ENCODE measurements at places on chromosomes 2 and 18.

DNA sequence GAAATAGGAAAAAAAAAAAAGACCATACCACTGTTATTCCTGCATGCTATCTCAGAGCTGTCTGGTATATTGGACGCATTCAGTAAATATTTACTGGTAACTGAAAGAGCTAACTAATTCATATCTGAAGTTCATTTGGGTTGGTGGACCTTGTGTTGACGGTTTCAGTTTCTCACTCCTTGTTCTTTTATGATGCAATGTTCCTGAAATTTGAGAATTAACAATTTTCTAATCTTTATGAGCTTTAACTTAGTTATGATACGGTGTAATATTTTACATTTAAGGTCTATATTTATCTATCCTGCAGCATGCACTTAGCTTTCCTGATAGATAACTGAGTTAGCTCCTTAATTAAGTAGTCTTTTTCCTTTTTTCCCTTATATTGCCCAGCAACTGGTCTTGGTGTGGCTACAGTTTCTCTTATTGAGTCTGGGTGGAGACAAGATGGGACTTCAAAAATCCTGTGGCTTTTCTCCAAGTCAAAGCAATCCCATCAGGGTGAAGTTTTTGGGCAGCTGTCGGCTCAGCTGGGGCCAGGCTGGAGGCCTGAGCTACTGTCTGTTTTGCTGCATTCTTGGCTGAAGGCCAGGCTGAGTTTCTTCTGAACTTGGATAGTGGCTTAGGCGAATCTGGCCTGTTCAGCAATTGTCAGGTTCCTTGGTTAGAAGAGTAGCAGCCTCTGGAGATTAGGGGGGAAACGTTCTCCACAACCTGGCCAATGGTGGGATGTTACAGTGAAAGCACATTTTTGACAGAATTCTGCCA, 78.4 kb upstream of the MEX3C start:
- peak; percentile 22 for DNase-seq

DNA sequence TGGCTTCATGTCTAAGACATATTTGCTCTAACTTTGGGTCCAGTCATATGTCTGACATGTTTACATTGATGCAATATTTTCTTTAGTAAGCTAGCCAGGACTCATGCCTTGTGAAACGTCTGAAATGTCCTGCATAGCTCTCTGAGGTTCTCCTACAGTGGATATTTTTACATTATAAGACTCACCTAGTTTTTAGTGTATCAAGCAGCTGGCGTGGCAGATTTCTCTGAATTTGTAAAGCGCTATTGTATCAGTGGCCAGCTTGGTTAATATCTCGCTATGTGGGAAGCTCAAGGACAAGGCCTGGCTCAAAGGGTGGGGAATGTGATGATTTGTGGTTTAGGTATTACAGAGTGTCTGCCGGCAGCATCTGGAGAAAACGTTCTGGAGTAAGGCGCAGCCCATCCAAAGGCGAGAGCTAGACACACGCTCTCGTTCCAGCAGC, 164.3 kb downstream of the LTBP1 start:
- DNase-seq = no peak

DNA sequence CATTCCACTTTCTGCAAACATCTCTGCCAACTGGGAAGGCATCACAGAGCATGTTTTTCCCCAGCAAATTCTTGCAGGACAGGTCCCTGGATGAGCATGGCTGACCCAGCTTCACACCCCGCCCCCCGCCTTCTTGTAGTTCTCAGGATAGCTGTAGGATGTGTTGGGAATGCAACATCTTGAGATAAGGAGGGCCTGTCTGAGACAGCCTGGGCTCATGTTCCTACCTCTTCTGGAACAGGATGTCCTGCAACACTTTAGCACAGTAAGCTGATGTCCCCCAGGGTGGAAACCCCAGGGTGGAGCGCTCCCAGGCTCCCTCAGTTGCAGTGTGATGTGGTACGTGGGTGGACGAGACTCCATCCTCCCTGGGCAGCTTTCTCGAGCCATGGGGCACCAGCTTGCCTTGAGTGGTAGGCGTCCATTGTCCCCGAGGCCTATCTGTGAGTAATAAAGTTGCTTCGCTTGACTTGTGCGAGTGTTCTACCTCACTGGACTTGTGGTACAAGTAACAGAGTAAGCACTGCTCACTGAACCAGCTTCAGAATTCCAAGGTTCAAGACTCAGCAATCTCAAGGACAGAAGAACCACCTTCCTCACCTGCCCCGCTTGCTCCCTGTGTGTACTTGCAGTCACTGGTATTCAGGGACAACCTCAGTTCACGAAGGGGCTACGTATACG, 48.6 kb downstream of the EMX1 start:
- no peak for DNase-seq

DNA sequence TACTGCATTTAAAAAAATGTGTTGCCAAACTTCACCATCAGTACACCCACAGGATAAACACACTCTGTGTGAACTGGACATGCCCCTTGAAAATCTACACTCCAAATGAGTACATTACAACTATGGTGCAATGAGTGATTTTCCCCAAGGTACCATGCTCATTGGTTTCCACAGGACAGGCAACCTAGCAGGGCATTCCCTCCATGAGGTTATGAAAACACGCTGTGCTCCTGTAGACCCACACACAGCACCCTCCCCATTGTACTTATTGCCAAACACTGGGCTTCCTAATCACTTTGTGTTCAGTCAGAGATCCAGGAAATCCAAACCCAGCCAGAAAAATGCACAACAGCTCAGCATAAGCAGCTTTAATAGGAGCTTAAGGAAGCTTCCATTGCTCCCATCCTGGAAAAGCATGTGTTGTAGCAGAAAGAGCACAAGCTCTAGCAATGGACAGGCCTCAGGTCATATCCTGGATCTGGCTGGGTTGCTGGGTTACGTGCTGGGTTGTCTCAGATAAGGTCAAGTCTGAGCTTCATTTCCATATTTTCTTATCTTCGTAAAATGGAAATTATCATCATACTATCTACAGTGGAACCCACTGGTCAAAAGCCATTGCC, 20.8 kb upstream of the ATIC start:
- DNase-seq = no peak

DNA sequence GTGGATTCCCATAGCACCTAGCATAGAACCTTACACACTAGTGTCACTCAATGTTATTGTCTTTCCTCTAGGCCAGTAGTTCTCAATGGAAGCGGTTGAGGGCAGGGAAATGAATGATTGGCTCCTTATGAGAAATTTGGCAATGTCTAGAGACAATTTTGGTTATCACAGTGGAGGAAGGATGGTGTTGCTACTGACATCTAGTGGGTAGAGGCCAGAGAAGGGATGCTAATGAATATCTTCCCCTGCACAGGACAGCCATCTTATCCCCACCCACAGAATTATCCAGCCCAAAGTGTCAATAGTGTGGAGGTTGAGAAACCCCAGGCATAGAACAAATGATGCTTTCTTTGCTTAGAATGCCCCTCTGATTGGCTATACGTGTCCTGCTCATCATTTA, 15.8 kb downstream of the C18orf63 start:
- DNase-seq = no peak

DNA sequence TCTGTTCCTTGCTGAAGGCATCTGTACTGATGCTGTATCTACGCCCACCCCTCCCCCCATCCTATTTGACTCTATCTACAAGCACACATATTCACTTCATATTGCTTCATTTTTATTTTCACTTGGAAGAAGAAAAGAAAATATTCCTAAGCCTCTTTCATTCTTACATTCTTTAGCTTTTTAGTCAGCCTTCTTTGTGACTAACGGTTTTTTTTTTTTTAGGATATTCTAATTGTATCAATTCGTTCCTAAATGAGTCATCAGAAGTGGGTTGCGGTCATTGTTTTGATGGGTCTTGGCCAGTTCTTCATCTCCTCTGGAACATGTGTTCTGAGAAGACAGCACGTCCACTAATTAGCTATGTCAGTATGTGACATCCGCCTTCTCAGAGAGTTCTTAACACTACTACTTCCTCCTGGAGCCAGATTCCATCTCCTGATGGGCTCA, 88.7 kb downstream of the MYO1B start:
- no peak for DNase-seq

- DNase-seq = no peak
Observed at GRCh38 chr2:125667630-125668029, 988.3 kb upstream of the GYPC start.

DNA sequence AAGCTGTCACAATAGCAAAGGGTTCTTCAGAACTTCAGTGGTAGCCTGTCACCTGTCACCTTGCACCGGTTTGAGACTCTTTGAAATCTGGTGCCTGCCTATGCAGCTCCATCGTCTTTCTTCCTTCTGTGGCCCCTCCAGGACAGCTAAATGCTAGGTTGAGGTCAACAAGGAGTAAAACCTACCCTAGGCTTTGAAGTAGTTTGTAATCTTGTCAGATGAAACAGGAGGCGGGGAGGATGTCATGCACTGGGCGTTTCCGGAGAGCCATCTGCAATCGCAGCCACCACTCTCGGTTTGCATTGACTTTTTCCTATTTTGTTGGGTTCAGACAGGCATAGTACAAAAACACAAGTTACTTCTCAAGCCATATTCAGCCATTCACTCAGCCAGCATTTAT, 116.7 kb downstream of the LPIN1 start:
- no peak for DNase-seq

DNA sequence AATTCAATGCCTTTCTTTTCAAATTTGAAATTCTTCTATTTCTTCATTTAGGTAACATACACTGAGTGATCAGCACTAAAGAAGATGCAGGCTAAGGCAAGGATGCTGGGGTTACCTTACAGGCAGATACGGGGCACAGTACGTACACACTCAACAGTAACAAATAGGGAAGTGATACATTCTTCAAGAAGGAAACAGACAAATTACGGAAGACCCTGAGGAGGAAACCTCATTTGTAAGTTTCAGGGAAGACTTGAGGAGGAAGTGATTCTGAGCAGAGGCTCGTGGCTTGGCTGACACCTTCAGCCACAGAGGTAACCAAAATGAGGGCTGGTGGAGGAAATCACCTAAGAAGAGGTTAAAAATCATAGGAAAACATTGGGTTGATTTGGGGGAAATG, 1108.3 kb upstream of the KLHL29 start:
- no peak for DNase-seq

DNA sequence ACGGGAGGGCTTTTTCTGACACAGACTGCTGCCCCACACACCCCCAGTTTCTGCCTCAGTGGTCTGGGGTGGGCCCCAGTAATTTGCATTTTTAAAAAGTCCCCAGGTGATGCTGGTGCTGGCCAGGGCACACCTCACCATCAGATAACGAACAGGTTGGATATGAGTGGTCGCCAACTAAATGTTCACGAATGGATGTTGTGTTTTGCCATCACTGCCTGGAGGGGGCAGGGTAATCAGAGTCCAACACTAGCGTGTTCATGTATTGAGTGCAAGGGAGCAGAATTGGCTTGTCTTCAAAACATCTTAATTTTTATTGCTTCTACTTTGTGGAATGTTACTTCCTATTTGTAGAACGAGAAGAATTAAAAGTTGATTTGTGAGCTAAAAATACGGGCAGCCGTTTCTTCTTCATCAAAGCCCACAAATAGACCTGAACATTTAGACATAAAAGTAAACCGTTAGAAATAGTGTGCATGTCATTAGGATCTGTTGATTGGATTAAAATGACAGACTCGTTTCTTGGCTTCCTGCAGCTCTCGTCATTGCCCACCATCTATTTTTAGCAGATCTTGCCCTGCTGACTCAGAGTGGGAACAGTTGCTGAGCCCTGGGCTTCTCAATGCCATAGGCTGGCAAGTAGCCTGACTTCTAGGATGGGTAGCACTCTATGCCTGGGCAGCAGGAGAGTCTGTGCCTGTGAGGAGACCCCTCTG, 45.2 kb downstream of the NCK2 start:
- no peak for DNase-seq

DNA sequence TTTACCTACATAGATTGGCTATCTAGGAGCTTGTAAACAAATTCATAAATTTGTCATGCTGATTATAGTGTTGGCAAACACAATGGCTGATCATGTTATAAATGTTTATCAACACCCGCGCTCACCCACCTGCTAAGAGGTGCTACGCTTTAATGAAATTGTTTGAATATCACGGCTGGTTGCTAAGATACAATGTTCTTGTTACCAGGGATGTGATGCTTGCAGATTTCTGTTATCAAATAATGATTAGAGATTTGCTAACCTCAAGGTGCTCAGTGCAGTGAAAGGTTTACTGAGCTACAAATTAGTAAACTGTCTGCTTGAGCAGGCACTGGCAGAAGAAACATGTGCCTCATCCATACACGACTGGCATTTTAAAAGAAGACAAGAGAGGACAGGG, 160.0 kb upstream of the ZEB2 start:
- no peak for DNase-seq

GRCh38 chr2:36425608-36426355, 70.2 kb downstream of the CRIM1 start:
- no peak for DNase-seq

- peak; percentile 25 for DNase-seq
Observed at GRCh38 chr2:228657807-228658402, 476.4 kb upstream of the SPHKAP start.

GRCh38 chr18:6746386-6746960, 17.0 kb downstream of the ARHGAP28 start:
- no peak for DNase-seq

GRCh38 chr2:215136669-215137328, 1.6 kb downstream of the ABCA12 start:
- no peak for DNase-seq

DNA sequence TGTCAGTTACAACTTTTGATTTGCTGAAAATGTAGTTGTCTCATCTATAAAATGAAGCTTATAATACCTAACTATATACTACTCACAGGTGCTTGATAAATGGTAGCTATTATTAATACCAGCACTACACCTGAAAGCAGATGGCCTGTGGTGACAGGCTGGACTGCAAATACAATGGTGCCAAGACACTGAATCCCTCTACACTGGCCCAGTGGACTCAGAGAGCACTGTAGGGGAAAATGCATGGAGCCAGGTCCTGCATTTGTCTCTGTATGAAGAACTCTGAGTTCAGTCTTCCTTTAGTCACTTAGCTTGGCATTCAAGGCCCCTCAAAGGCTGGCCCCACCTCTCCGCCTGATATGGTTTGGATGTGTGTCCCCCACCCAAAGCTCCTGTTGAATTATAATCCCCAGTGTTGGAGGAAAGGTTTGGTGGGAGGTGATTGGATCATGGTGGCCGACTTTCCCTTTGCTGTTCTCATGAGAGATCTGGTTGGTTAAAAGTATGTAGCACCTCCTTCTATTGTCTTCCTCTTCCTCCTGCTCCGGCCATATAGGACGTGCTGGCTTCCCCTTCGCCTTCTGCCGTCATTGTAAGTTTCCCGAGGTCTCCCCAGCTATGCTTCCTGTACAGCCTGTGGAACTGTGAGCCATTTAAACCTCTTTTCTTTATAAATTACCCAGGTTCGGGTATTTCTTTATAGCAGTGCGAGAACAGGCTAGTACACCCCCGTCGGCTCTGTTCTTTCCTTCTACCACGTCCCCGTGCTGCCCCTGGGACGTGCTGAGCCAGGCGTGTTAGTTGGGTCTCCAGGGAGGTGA, 11.1 kb upstream of the NTSR2 start:
- no peak for DNase-seq

- DNase-seq = no peak
Observed at GRCh38 chr2:175599966-175600831, 401.9 kb downstream of the LNPK start.

GRCh38 chr2:233256048-233256447, 4.6 kb downstream of the ATG16L1 start:
- no peak for DNase-seq

- DNase-seq = no peak
Observed at GRCh38 chr2:54723996-54724559, 616 bp downstream of the EML6 start.

GRCh38 chr2:22822835-22823234, 562.1 kb upstream of the KLHL29 start:
- DNase-seq = no peak

GRCh38 chr2:164495491-164496223, 125.6 kb downstream of the GRB14 start:
- peak; percentile 33 for DNase-seq

GRCh38 chr2:28674062-28674712, 77.4 kb upstream of the PPP1CB start:
- DNase-seq = no peak

GRCh38 chr2:100376836-100377235, 40.6 kb downstream of the CHST10 start:
- no peak for DNase-seq
